NCI-H82 (cell line): ENCODE measurements at places on chromosomes 3 and 15.

GRCh38 chr3:145623349-145623748 lies 537.6 kb downstream of the PLOD2 start:
- DNase-seq, result no peak

DNA sequence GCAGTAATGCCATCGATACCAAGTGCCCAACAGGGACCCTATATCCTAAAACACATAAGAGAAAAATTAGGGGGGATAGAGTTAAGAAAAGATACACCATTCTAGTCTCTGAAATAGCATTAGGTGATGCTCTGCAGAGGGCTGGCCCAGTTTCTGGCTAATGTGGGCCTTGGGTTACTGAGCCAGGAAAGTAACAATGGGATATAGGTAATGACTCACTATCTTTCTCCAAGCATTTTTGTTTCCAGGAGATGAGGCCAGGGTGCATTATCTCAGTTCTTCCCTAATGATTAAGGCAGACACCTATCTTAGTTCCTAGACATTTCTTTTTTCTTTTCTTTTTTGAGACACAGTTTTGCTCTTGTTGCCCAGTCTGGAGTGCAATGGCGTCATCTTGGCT lies 50.0 kb downstream of the PRKAR2A start:
- no peak for DNase-seq

DNA sequence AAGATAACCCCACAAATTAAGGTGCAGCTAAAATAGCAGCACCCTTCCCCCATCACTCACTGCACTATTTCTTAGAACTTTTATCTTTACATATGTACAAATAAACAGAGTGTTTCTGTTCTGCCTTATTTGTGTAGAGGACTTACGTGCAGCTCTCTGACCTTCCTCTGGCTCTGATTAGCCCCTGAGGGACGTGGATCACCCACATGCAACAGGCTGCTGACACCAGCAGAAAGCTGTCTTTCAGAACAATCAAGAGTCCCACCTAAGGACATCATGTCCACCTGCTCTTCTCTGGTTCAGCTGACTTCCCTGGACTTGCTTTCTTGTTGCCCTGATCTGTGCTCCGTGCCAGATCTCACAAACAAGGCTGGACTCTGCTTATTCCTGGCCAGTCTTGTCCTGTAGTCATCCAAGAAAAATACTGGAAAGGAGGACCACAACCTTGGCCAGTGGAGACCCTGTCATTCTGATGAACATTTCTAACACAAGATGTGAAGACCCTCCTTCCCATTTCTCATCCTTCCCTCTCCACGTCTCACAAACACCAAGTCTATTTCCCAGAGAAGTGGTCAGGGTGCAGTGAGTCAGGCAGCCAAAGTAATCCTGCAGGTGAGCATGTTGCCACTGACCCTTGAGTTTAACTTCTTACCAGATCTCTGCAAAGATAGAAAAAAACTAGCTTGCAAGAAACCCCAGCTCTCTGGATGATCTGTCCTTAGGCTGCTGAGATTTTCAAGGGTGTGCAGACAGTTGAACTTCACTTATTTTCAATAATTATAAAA lies 243.6 kb upstream of the ICE2 start:
- no peak for DNase-seq

GRCh38 chr3:189108735-189109134 lies 63.0 kb upstream of the TPRG1 start:
- DNase-seq, result no peak

DNA sequence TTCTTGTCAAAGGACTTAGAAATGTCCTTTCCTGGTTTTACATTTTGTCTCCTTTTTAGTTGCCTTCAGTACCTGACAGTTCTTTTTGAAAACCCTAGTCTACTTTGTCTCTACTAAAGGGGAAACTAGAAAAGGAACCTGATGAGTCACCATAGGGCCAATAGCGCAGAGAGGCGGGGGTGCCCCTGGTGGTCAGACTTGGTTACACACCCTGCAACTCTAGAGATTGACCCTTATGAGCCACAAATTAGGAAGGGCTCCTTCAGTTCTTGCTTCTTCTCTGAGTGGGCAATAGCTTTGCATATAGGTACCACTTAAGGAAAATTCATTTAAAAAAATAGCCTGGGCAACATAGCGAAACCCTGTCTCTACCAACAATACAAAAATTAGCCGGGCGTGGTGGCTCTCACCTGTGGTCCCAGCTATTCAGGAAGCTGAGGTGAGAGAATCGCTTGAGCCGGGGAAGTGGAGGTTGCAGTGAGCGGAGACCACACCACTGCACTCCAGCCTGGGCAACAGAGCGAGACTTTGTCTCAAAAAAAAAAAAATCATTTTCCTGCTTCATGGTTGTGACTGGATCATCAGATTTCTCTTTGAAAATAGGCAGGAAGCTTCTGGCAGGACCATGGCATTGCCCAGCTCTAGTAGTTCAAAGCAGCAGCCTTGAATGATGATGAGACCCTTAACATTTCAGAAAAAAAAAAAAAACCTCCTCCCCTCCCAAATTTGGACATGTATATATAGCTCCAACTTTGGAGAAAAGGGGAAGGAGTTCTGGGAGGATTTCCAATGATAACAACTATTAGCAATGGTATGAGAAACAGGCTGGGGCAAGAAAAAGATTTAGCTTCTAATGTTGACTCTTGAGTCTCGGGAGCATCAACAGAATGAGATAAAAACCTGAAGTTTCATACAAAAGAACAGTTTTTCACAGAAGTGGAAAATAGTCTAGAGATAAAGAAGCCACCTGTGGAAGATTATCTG lies 45.2 kb upstream of the RASA2 start:
- DNase-seq, result peak; percentile 78

DNA sequence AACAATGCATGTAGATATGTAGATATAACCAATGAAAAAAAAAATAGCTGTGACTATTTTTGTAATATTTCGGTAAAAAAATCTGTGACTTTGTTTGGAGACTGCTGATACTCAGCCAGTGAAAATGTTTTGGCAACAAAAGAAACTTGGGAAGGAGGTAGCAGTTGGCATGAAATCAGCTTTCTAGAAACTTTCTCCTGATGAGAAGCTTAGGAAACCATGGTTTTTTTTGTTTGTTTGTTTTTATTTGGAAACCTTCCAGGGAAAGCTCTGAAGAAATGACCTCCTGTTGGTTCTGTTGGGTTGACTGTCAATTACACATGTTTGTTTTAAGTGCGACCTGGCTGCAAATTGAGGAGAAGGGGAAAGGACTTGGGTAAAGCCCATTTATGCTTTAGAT lies 445.9 kb downstream of the UNC13C start:
- no peak for DNase-seq

GRCh38 chr15:67944010-67944641 lies 104.3 kb upstream of the RNU6-1 start:
- no peak for DNase-seq

DNA sequence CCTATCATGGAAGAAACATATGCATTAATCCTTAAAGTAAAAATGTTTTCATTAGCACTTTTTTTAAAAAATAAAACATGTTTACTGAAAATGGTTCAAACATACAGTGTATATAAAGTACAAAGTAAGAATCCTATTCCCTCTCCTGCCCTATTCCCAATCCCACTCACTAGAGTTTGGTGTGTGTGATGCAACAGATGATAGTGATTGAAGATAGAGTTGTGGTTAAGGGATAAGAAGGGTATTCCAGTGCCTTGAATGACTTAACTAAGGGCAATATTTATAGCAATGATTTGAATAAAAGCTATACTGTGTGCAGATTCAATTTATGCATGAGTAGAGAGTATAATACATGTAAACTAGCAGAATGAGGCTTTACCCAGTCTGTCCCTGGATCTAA lies 18.1 kb downstream of the ZNF280D start:
- no peak for DNase-seq

GRCh38 chr3:116140100-116140689 lies 305.1 kb downstream of the LSAMP start:
- peak; percentile 80 for DNase-seq

GRCh38 chr15:78234515-78235040 lies at the start of gene ACSBG1:
Gene ACSBG1 (minus strand): TSS chr15:78234565. CDS start chr15:78234501, 64 bp downstream.
- no peak for DNase-seq

DNA sequence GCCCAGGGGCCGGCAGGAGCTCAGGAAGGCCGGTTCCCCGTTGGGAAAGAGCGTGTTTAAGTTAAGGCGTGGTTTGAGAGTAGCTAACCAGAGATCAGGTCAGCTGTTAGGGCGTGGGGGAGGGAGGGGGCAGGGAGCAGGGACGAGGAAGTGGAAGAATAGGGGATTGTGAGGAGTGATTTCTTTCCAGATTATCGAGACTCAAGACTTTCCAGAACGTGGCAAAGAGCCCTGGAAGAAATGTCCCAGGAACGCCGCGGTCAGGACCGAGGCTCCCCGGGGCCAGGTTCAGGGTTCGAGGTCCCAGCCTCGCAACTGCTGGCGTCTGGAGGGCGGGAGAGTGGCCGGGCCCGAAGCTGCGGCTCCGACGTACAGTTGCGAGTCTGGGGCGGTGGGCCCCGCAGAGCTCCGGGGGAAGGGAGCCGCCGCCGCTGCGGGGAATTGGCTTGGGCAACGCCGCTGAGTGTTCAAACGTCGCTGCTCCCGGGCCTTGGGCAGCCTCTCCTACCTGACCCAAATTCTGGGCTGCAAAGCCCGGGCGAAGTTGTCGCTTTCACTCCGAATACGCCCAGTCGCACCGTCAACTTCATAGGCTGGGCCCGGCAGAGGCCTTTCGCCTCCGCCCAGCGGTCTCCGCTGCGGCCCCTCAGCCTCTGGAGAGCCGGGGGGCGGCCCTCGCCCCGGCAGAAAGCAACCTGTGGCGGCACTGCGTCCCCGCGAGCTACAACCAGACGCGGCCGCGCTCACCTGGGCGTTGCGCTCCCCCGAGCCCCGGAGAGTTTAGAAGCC lies 9.5 kb downstream of the ISL2 start:
- DNase-seq, result no peak

DNA sequence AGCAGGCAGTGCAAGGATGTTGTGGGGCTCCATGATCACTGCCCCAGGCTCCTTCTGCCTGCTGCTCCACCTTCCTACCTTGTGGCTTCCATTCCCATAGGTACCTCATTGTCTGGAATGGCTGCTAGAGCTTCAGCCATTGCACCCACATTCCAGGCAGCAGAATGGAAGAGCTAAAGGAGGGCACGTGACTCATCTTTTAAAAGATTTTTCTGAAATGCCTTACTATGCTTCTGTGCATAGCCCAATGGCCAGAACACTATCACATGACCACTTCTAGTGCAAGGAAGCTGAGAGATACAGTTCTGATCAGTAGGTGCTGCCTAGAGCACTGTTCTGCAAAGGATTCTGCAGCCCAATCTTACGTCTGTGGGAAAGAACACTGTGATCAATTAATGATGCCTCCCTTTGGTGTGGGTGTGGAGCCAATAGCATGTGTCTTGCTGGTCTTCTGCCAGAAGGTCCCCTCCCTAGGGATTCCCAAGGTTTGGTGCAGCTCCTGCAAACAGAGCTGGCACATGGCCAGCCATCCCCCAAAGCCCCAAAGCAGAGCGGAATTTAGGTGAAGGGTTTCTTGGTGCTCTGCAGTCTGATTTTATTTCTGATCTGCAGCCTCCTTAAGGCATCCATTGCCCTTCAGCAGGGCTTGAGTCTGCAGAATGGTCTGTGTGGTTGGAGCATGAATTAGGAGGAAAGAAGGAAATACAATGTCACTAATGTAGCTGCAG lies 34.4 kb downstream of the SPSB4 start:
- peak; percentile 86 for DNase-seq

GRCh38 chr3:157443905-157444796 lies 7.5 kb downstream of the PTX3 start:
- DNase-seq, result no peak

DNA sequence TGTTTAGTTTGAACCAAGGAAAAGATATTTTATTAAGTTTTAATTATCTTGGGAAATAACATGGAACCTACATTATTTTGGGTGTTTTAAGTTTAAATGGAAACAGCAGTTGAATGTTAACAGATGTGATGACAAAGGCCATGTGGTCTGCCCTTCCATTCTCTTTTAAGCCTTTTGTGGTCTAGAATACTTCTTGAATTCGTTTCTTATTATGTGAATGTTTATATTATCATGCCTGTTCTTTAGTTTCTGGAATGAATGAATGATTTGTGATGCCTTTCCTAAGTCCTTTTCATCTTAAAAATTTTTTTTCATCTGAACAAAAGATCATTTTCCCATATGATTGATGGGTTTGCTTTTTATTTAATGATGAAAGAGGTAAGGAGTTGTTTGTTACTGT lies 44.6 kb downstream of the SNRK start:
- no peak for DNase-seq

- DNase-seq, result no peak
Observed at GRCh38 chr15:73755481-73755880, 2.3 kb upstream of the INSYN1 start.

DNA sequence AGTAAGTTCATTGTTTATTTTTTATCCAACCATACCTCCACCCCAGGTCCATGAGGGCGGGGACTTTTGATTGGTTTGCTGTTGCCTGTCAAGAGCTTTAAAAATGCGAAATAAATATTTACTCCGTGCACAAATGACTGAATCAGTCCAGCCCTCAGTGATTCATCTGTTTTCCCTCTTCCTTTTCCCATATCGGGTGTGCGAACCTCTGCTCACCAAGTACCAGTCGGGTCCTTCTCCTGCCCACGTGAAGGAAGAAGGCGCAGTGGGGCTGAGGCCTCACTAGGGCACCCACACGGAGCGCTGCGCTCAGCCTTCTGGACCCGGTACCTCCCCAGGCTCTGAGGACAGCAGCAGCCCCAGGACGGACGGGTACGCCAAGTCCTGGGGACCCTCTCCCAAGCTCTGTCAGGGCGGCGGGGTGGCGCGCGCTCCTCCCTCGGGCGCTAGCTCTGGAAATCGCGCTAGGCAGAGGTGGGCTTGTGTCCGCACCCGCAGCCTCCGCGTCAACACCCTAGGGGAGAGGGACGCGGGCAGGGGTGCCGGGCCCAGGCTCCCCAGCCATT lies 70.5 kb upstream of the EPHB3 start:
- DNase-seq, result no peak

- DNase-seq, result no peak
Observed at GRCh38 chr15:20652914-20653313, 111.3 kb upstream of the GOLGA6L6 start.

GRCh38 chr3:156626104-156626503 lies 48.3 kb upstream of the TIPARP start:
- no peak for DNase-seq

GRCh38 chr15:70521576-70522322 lies 241.6 kb downstream of the UACA start:
- no peak for DNase-seq

GRCh38 chr3:81581966-81582599 lies 179.4 kb downstream of the GBE1 start:
- DNase-seq, result peak; percentile 69

- no peak for DNase-seq
Observed at GRCh38 chr3:154304936-154305335, 19.4 kb downstream of the DHX36 start.

GRCh38 chr15:68542771-68543164 lies 36.0 kb upstream of the CORO2B start:
- DNase-seq, result no peak

DNA sequence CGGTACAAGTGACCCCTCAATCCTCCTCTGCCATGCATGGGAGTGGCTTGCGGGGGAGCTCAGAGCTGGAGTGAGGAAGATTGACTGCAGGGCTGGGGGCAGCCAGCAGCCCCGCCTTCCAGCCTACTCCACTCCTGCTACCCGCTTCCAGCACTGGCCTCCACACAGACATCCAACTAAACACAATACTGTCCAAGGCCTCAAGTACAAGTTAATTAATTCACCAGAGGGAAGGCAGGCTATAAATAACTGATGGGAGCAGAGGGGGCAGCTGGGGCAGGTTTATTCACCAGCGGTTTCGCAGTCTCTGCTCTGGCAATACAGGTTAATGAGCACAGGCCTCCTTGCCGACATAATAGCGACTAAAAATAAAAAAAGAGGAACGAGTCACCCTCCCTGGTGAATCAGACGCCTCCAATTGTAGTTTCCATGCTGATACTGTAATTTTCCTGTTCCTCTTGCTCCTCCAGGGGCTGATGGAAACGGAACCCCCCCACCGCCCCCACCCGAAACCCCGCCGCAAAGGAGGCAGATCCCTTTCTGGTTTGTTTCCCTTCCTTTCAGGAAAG lies 166.4 kb upstream of the TLE3 start:
- peak; percentile 86 for DNase-seq
